Occipital lobe (tissue), 3 donors: ENCODE measurements at places on chromosomes 4 and X. TPM values are rescaled to one million over a fixed set of nuclear protein-coding genes. Genes with fewer than 3 reads are reported as not detected.

DNA sequence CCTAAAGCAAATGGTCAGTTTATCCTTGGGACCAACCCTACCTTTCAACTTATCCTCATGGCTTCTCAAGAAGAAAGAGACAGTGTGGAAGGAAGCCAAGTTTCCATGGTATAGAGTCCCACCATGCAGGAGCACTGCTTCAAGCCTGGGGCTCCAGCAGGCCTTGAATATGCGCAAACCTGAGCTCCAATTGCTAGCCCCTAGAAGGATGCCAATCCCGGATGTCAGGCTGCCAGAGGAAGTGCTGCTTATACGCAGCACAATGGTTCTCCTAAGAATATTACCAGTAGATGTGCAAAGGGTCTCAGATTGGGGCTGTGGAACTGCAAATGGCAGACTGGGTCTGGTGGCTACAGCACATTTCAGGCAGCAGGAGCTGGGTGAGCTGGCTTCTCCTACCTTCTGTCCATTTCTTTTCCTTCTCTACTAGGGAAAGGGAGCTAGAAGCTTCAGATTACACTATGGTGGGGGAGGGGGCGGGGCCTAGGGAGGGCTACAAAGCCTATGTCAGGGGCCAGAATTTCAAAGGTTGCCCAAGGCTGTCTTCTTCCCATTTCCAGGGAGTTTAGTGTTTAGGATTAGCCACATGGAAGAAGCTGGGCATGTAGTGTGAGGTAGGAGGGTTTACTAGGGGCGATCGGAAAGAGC, 40.7 kb upstream of the CITED1 start:
- no peak for DNase-seq

GRCh38 chrX:14832586-14832985, 40.3 kb downstream of the FANCB start:
- DNase-seq: no peak

DNA sequence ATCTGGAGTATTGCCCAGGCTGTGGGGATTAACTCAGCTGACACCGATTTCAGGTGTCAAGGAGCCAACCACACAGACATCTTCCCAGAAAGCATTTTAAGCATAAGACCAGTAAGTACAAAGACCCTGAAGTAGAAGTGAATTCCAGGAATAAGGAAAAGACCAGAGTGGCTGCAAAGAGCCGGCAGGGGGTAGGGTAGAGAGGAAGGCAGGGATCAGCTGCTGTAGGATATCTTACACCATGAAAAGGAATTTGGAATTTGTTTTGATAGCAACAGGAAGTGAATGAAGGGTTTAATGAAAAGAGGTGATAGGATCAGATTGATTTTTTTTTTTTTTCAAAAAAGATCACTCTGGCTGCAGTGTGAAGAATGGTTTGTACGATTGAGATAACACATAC, 113.6 kb upstream of the PPARGC1A start:
- DNase-seq: no peak

- DNase-seq: no peak
Observed at GRCh38 chr4:2063557-2064275, 4.6 kb downstream of the NAT8L start.

GRCh38 chrX:17292111-17292527, 82.9 kb upstream of the NHS start:
- no peak for DNase-seq

- DNase-seq: no peak
Observed at GRCh38 chr4:149986917-149987316, 91.3 kb upstream of the DCLK2 start.

DNA sequence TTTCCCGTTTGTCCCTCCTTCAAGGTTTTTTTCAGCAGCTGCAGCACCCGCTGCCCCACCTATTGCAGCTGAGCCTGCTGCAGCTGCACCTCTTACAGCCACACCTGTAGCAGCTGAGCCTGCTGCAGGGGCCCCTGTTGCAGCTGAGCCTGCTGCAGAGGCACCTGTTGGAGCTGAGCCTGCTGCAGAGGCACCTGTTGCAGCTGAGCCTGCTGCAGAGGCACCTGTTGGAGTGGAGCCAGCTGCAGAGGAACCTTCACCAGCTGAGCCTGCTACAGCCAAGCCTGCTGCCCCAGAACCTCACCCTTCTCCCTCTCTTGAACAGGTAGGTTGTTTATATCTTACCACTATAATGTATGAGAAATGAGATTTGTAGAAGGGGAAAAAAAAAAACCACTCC, 4.5 kb downstream of the PRR27 start:
- no peak for DNase-seq

GRCh38 chr4:53932796-53933610, 131.4 kb downstream of the CHIC2 start:
- DNase-seq: no peak

DNA sequence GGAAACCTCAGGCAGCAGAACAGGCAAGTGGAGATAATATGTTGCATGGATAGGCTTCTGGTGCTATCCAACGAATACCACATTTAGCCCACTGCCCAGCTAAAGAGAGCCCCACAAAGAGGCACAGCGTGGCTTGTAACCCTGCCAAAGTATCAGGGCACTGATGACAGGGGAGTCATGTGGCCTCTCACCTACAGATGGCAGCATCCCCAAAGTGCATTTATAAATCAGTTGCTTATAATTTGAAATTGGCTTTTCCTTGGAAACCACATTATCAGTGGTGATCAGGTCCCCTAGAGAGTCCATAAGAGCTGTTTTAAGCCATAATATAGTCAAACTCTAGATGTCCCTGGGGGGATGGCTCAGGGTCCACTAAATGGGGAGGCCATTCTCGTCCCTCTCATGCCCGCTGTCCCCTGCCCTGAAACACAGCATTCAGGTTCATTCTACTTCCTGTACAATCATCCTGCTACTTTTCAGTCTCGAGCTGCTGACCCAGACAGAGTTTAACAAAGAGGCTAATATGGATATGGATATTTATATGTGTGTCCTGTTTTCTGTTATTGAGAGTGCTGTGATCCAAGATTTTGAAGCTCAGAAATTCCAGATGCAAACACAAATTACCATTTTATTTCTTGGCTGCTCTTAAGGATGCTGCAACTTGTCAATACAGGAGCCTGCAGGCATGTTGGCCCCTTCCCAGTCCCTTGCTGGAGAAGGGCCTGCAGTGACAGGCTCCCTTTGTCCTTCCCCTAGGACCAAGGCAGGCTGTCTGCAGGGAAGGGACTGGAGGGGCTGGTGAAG, 28.5 kb downstream of the SRPX start:
- no peak for DNase-seq

GRCh38 chr4:32485956-32486355, 1765.8 kb downstream of the PCDH7 start:
- DNase-seq: no peak

The CT45A8 gene
- total RNA-seq: not detected

The CYSLTR1 gene
- 1.2 TPM for total RNA-seq

The RENBP gene
- total RNA-seq: 2.8 TPM

The FAM133A gene
- total RNA-seq: 2.5 TPM

The PRDM5 gene
- total RNA-seq: 17.2 TPM
